ENCODE measurements at places on chromosomes 16 and 17.

DNA sequence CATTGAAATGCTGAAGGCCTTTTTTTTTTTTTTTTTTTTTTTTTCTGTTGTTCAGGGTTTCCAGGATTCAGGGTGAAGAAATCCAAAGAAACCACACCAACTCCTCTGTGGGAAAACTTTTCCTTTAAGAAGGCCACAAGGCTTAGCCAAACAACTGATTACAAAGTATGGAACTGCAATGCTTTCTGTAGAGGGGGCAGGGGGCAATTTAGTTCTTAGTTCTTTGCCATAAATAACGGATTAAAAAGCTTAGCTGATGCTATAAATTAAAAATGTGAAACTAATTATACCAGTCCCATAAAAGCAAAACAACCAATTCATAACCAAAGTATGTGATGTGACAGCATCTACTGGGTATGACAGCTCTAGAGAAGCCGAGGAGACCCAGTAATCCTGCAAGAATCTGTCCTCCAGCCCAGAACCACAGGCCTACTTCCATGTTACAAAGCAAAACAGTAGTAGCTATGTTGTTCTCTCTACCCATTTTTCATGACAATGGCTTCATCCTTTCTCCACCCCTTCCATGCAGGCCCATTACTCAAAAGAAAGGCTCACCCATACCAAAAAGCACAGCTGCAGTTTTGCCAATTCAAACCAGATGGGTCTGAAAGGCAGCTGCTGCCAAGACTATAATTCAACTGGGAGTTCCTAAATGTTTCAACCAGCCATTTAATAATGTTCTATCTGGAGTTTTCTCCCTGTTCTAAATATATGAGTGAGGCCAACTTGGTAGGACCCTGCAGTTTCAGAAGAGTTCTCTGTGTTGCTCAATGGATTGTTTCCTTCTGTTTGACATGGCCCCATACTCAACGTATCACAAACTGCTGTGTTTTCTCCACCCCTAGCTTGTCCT lies 167.1 kb upstream of the ZFHX3 start:
- peak; percentile 99 for DNase-seq

DNA sequence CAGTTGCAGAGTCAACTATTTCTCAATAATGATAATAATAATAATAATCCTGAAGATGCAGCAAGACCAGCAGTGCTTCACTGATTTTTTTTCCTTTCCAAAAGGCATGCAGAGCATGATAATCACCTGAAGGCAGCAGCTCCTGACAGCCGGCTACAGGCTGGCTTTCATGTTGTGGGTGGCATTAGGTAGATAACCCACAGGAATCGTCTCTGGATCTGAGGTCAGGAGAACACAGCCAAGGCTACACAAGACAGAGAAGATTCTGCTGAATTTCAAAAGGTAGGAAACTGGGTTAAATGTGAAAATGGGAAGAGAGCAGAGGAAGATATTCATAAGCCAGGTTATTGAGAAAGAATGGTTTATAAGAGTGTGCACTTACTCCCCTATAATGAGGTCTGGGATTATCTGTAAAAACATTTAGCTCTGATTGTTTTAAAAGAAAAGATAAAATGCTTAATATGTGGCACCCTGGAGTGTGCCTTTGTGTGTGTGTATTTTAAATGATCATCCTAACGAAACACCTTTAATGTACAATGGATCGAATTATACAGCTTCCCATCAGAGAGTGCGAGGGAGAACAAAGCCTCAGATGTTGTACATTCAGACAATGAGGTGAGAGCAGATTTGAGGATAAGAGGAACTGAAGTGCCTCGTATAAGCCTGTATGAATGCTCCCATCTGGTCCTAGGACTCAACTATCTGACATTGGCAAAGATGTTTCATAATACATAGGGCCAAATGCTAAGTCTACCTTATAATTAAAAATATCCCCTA lies 273.1 kb downstream of the PHKB start:
- no peak for DNase-seq

- DNase-seq, result no peak
Observed at GRCh38 chr16:8928467-8928957, 35.2 kb downstream of the USP7 start.

GRCh38 chr17:14775731-14776492 lies 475.0 kb downstream of the HS3ST3B1 start:
- peak; percentile 8 for DNase-seq

GRCh38 chr16:9258423-9259051 lies 167.1 kb downstream of the HAPSTR1 start:
- peak; percentile 4 for DNase-seq

GRCh38 chr17:33560165-33560564 lies 267.1 kb upstream of the ASIC2 start:
- DNase-seq, result peak; percentile 7

DNA sequence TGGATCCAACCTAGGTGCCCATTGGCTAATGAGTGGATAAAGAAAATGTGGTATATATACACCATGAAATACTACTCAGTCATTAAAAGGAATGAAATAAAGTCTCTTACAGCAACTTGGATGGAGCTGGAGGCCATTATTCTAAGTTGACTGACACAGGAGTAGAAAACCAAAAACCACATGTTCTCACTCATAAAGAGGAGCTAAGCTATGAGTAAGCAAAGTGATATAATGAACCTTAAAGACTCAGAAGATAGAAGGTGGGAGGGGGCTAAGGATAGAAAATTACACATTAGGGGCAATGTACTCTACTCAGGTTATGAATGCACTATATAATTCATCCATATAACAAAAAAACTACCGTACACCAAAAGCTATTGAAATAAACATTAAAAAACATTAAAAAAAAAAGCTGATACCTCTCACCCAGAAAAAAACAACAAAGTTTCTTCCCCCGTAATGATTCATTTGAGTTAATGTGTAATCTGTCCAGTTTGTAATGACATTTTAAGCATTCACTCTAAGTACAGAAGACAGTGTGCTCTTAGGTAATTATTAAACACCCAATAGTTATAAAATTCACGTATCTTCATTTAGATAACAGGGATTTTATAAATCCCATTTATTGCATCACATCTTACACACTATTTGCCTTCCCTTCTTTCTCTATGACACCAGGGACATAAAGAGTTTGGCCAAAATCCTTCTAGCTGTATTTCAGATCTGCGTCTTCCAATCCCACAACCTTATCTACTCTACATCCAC lies 941.5 kb downstream of the CDH11 start:
- DNase-seq, result no peak

GRCh38 chr17:57747221-57748017 lies 2.3 kb upstream of the CCDC182 start:
- DNase-seq, result peak; percentile 34

DNA sequence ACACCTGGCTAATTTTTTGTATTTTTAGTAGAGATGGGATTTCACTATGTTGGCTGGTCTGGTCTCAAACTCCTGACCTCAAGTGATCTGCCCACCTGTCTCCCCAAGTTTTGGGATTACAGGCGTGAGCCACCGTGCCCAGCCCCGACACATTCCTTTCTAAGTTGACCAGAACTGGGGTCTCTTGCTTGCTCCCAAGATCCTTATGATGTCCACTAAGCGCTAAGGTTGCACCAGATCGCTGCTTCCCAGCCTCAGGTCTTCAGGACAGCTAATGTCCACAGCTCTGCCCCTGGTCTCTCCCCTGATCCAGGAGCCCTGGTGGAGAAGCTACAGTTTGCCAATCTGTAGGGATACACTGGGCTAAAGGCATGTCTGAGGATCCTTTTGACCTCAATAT lies 29.5 kb downstream of the NSMCE1 start:
- no peak for DNase-seq

- peak; percentile 22 for DNase-seq
Observed at GRCh38 chr16:30032083-30032819, 1.2 kb upstream of the TLCD3B start.

Measured in fibroblast of skin of left quadriceps (primary cell).